ENCODE measurements at places on chromosomes 16 and 17.
A peak's percentile ranks its signal among the peaks of the same experiment; 100 is the strongest.

DNA sequence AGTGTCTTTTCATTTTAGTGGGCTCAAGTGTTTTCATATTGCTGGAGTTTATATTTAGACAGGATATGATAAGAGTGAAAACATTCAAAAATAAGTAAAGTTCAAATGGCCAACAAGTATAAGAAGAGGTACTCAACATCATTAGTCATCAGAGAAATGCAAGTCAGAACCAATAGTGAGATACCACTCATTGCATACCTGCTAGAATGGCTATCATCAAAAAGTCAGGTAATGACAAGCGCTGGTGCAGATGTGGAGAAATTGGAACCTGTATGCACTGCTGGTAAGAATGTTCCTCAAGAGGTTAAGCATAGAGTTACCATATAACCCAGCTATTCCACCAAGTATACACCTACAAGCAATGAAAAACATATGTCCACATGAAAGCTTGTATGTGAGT is 87.8 kb downstream of the WNT3 start:
- DNase-seq = no peak

- DNase-seq = no peak
Observed at GRCh38 chr16:88430524-88431446, 22.3 kb upstream of the ZFPM1 start.

DNA sequence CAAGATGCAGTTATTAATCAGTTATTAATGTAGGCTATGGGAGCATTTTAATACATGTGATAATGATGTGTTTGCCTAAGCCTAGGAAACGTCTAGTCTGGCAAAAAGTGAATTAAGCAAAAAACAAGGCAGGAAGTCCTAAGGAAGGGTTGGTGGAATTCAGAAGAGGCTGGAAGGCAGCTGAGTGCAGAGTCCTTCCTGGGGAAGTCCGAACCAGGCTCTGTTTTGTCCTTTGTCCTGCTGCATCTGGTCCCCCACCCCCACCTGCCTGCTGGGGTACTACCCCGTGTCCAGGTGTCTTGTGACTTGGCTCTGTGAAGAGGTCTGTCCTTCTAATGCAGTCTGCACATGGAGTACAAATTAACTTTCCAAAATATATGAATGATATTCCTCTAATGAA is 1.5 kb upstream of the MYH10 start:
- peak; percentile 24 for DNase-seq

- no peak for DNase-seq
Observed at GRCh38 chr17:3973495-3974137, 9.4 kb upstream of the ATP2A3 start.

GRCh38 chr16:84511831-84512230 is 7.4 kb upstream of the MEAK7 start:
- no peak for DNase-seq

DNA sequence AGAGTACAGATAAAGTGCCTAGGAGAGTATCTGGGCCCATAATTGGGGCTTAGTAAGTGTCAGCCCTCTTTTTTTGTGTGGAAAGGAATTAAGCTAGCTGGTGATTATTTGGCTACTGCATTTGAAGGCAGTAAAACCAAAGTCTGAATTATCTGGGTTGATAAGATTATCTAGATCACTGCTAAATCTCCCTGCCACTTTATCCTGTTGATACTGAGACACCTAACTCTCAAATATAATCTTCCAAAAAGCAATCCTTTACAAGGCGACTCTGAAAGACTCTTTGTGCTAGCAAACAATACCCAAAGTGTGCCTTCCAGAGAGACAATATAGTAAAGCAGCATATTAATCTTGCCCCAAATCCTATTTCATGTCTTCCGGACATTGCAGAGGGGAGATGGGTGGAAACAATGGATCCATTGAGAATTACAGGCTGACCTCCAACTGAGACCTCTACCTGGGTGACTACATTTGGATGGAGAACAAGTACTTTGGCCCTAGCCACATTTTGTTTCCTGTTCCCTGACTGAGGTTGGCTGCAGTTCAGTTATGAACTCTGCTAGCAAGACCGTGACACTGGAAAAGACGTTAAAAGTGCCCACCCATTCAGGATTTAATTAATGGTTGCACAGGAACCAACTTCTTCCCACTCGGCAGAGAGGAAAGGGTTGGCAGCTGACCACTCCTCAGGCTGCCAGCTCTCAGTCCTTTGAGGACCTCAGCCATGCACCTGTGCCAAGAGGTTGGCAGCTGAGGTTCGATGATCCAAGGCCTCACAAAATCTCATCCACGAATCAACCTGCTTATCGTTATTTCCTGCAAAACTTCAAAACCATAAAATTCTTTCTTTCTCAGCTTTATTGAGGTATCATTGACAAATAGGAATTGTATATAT is 72.6 kb downstream of the SYCE1L start:
- no peak for DNase-seq

GRCh38 chr17:63445571-63445953 is 544 bp downstream of the CYB561 start:
- DNase-seq = no peak

DNA sequence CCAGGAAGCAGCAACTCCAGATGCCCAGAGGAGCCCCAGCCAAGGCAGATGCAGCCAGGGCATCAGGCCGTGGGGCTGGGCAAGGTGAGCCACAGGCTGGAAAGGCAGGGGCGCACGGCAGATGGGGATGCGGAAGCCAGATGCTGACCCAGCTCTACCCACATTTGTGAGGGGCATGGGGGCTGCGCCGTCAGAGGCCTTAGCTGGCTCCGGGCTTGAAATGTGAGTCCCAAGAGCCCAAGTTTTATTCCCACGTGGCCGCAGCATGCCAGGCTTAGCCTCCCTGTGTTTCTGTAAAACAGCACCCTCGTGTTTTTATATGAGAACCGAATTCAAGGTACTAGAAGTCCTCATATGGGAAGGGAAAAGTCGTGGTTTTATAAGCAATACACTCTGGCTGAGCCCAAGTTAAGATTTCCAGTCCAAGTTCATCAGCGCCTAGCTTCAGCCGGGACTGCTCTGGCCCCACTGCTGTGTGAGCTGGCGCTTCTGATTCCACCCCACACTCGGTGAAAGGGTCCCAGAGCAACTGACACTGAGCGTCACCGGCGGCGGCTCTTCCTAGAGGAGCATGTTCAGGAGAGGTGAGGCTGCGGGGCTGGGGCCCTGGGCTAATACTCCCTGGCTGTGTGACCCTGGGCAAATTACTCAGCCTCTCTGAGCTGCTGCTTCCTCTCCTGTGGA is 6.7 kb upstream of the C16orf95 start:
- DNase-seq = no peak

DNA sequence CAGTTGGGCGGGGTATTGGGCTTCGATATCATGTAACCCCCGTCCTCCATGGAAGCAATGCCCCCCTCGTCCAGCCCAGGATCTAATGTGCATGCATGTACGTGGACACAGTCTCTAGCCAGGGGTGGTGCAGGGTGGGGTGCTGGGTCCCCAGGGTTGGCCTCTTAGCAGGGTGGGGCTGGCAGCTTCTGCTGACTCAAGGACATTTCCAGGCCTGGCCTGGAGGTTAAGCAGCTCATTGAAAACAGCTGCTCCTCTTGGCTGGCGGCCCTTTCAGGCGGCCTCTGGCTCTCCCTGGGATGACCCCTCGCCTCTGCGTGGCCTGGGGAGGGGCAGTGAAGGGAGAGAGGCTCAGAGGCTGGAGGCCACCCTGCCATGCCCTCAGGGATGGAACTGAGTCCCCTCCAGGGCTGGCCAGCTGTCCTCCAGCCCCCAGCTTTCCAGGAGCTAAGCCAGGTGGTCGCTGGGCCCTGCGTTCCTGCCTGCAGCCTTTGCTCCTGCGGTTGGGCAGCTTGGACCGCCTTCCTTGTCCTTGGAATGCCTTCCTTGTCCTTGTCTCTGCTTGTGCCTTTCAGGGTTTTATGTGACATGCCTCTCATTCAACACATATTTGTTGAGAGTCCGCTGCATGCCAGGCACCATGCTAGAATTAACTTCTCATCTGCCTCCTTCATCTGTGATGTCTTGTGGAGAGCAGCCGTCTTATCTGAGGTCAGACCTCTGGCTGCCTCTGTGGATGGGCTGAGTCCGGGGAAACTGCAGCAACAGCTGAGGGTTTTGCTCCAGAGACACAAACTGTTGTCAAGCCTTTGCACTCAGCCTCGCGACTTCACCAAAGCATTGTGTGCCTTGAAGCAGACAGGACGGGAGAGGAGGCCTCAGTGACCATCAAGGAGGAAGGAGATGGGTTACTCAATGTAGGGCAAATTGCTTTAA is 26.6 kb downstream of the MRC2 start:
- no peak for DNase-seq

GRCh38 chr16:27491894-27492587 is 57.7 kb downstream of the GTF3C1 start:
- no peak for DNase-seq

DNA sequence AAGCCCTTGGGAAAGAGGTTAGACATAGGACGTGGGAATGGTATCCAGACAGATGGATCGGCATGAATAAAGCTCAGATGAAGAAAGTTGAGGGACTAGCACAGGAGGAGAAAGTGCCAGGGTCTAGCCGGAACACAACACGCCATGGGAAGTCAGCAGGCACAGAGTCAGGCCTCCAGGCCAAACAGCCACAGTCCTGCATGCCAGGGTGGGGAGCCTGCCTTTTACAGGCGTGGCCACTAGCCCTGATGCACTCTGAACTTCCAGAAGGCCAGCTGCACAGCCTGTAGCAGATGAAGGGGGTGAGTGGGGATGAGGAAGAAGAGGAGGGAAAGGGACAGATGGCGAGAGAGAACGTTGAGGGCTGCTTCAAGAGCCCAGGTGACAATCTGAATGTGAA is 5.2 kb downstream of the B9D1 start:
- no peak for DNase-seq

- DNase-seq = no peak
Observed at GRCh38 chr17:82449883-82450356, 632 bp downstream of the CYBC1 start.

GRCh38 chr17:3501344-3501743 is 25.5 kb downstream of the ASPA start:
- no peak for DNase-seq

GRCh38 chr17:83099086-83099555 is 19.7 kb downstream of the METRNL start:
- DNase-seq = no peak

DNA sequence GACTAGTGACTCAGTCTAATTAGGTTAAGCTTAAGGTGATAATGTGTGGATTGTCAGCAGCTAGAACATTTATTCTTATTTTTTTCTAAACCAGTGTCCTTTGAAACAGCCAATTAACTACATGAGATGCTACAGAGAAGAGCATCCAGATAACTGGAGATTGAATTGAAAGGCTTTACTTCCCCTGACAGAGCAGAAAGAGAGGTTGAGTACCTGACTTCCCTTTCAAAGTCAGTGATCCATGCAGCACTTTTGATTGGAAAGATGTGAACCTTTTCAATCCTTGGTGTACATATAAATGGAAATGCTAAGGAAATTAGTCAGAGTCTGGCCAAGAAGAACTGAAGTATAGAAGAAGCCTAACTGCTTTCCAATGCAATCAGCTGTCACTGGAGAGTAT is 653.8 kb downstream of the CDH8 start:
- DNase-seq = no peak

GRCh38 chr17:30961209-30962188 is 9.3 kb upstream of the RNF135 start:
- no peak for DNase-seq

DNA sequence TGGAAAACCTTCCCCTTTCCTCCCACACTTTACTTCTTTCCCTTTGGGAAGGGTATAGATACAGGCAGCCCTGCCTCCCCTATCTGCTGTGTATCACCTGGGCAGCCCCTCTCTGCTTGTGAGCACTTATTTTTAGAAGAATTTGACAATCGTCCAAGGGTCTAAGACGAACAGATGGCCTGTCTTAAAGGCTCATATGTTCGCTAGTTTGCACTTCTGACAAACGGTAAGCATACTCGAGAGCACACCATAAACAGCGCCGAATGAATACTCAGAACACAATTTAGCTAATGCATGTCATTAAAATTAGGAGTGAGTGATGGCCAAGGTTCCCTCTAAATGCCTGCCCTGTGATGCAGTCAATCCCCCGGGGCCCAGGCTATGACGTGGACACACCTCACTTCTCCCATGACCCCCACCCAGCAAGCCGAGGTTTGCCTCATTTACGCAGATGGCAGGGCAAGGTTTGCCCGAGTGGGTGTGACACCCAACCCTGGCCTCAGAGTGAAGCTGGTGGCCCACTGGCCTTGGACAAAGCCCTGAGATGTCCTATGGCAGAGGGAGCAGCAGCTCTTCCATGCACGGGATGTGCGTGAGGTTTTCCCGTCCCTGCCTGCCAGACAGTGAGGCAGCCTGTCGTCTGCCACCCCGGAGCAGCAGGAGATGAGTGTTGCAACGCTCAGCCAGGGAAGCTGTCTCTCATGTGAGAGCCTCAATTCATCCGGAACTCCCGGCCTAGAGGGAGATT is 125.2 kb downstream of the C16orf78 start:
- no peak for DNase-seq

- DNase-seq = no peak
Observed at GRCh38 chr17:16486373-16487250, 5.4 kb downstream of the LRRC75A start.

- DNase-seq = no peak
Observed at GRCh38 chr16:49755313-49755620, 100.6 kb downstream of the ZNF423 start.

DNA sequence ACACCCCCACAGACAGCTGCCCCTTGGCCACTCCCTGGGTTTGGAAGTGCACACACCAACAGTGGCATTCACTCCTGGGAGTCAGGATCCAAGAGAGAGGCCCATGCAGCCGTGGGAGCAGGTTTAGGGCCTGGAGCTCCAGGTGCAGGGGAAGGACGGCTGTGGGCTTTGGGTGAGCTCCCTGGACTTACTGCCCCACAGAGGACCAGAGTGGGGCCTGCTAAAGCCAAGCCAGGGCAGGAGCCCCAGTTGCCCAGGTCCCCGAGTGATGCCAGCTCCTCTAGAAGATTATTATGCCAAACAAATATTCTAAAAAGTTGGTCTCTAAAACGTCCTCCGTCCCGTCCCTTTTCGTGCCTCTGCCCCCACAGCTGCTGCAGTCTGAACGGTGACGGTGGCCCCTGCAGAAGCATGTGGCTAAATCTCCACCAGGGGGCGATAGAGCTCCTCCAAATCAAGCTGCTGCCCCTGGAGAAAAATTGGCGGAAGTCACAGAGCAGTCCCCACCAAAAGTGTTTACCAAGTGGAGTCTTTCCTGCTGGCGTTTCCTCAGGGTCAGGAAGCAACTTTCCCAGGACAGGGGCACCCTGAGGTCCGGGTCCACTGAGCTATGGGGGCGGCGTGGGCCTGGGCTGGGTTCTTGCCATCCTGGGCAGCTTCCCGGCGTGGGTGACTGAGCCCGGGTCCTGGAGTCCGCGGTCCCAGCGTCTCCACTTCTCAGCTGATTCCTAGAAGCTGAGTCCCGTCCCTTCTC is 4.2 kb downstream of the ARMC7 start:
- DNase-seq = peak; percentile 90
